ENCODE measurements at places on chromosomes 11 and 22.
A peak's percentile ranks its signal among the peaks of the same experiment; 100 is the strongest.

GRCh38 chr11:64734811-64735724 lies 8.9 kb downstream of the RASGRP2 start:
- no peak for DNase-seq

- DNase-seq: peak; percentile 18
Observed at GRCh38 chr11:33857933-33858371, 33.9 kb downstream of the LMO2 start.

GRCh38 chr22:42799461-42800405 lies 57.3 kb downstream of the ARFGAP3 start:
- DNase-seq: no peak

GRCh38 chr11:55793321-55793720 lies 2.0 kb upstream of the OR5D14 start:
- no peak for DNase-seq

GRCh38 chr11:133937468-133937867 lies 19.3 kb downstream of the IGSF9B start:
- no peak for DNase-seq

DNA sequence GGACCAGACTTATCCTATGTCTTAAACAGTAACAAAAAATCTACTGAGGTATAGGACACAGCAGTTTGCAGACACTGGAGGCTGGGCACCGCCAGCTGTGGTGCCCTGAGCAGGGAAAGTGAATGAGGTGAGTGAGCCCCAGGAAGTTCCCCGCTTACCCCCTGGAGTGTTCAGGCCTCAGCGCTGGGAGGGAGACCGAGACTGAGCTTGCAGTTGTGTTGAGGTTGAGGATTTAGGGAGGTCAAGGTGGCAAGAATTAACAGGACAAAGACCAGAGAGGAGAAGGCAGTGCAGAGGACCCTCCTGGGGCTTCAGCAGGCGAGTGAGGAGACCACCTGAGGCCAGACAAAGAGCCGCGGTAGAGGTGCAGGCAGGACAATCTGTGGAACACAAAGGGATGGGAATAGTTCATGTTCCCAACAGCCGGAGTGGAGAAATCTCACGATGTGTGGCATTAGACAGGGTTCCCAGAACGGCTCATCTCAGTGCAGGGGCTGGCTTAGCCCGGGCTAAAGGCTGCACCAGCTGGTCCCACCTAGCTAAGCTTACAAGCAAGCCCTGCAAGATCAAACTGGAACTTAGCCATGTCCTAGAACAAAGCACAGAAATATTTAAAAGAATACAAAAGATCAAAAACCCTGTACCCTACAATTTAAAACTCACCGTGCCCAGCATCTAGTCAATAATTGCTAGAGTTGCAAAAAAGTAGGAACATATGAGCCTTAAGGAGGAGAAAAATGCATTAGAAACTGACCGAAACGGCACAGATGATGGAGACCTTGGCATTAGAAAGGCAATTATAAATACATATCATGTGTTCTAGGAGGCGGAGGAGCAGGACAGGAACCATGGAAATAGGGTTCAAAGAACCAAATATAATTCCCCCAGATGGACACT lies 47.4 kb upstream of the PITPNB start:
- no peak for DNase-seq

GRCh38 chr11:8107642-8108041 lies 26.6 kb downstream of the TUB start:
- DNase-seq: no peak

DNA sequence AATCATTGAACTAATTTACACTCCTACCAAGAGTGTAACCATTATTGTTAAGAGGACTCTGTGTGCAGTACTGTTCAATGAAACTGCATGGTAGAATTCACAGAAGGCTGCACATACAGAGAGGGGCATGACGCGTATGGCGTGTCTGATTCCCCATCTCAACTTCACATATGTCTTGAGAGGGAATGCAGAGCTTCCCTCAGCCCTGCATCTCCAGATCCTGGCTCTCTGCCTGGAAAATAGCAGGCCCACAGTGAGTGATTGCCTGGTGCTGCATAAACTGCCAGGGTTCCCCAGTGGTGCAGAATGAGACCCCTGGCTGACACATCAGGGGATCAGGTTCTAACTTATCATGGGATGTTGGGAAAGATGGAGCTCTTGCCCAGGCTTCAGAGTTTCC lies 260.2 kb upstream of the ISX start:
- DNase-seq: no peak

DNA sequence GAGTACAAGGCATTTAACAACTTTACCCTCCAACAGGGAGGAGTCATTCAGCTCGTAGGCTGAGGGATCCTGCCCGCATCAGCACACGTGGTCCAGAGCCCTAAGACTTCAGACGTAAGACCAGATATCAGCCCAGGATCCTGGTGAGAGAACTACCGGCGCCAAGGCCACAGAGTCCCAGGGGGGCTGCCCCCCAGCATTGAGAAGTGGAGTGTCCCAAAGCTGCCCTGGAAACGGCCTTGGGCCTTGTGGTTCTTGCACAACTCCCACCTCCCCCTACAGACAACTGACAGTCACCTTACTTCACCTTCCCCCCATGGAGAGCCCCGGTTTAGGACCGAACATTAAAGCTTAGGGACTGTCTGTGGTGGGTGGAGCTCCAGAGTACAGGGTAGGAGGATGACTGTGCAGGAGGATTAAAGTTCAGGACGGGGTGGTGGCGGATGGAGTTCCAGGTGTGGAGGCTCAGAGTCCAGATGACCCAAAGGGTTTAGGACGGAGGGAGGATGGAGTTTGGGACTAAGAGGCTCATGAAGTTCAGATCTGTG lies 1.0 kb downstream of the C11orf91 start:
- DNase-seq: no peak

- no peak for DNase-seq
Observed at GRCh38 chr11:32358729-32359128, 76.6 kb downstream of the WT1 start.

- DNase-seq: no peak
Observed at GRCh38 chr11:100687054-100687629, at the start of gene ARHGAP42. Gene ARHGAP42, plus strand, starts transcription at chr11:100687288. Its CDS starts 391 bp downstream, at chr11:100687679.

DNA sequence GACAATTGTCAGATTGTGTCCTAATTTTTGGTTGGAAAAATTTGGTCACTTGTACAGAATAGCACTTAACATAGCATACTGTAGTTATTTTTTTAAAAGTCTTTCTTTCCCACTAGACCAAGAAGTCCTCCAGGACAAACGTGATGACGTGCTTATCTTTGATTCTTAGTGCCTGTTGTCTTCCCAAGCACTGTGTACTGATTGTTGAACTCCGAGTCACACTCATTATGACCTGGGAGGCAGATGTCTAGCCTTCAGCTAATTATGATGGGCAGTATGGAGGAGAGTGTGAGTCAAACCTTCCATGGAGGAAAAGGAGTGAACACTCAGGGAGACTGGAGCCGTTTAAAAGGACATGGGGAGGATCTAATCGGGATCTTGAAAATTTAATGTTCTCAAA lies 119.8 kb downstream of the SPON1 start:
- DNase-seq: no peak

Measured in T-helper 2 cell (primary cell).